Esophagus mucosa (tissue), 1 donor: ENCODE measurements at places on chromosomes 4 and X. TPM values are rescaled to one million over a fixed set of nuclear protein-coding genes. Genes with fewer than 3 reads are reported as not detected.

DNA sequence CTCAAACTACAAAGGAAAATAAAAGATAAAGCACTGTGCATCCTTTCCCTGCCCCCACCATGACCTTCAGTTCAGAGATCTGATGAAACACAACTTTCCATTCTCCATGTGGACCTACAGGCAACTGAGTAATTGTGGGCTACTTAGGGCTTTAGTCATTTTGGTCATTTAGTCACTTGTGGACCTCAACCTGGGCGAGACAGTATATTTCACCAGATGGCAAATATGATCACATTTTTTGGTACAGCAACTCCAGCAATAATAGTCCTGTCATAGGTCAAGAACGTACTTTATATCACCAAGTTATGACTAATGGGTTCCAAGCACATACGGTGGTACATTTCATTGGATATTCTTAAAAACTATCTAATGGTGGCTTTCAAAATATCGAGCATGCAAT, 141.2 kb downstream of the PDGFC start:
- no peak for ATAC-seq

GRCh38 chr4:169015186-169015623, 5.2 kb upstream of the CBR4 start:
- no peak for ATAC-seq

GRCh38 chrX:6813836-6814370, 279.0 kb upstream of the VCX3A start:
- no peak for ATAC-seq

The ZDHHC15 gene
- total RNA-seq, result 0.20 TPM
